ENCODE measurements at places on chromosomes 5 and 9. TPM values are rescaled to one million over a fixed set of nuclear protein-coding genes. Genes with fewer than 3 reads are reported as not detected.

- no peak for DNase-seq
These were observed 465.7 kb downstream of the DTWD2 start for GRCh38 chr5:118522626-118523025.

ZBTB6 gene
- total RNA-seq, result 4.8 TPM

SHB gene
- 19.3 TPM for total RNA-seq

SLC31A2 gene
- total RNA-seq, result 62.4 TPM

SPTLC1 gene
- 60.1 TPM for total RNA-seq

DNA sequence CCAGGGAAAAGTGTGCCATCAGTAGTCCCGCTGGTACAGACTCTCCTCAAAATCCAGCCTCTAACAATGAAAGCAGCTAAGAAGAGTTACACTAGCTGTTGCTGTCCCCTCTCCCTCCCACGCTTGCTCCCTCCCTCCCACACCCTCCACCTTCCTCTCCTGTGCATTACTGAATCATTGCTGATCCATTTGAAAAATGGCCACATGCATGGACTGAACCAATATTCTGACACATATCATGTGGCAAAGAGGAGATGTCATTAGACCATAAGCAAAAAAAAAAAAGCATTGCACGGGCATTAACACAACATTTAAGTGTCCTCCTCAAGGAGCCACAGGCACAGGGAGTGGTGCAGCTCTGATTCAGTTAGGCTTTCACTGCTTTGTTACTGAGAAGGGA lies 37.9 kb downstream of the LHFPL2 start:
- DNase-seq, result no peak

DNA sequence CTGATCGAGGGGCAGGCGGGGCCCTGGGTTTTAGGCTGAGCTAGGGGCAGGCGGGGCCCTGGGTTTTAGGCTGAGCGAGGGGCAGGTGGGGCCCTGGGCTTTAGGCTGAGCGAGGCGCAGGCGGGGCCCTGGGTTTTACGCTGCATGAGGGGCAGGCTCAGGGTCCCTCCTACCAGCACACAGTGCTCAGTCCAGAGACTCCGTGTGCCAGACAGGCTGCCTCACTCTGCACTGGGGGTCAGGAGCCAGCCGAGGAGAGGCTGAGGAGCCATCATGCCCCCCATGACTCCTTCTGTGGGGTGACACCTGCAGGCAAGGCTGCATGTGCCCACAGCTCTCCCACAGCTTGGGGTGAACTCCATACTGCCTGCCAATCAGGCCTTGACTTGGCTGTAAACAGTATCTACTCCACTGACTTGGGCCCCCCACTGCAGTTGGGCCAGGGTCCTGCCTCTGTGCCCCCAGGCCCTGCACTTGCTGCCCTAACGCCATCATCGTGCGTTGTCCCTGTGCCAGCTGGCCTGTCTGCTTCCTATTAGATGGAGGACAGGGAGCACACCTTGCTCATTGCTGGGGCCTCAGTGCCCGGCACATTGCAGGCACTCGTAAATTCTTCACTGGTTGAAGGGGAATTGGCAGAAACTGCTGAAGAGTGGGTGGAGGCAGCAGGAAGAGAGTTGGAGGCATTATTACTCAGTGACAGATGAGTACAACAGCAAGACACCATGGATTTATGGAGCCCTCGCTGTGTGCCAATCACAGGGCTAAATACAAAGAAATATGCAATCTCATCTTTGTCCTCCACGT lies 78.6 kb downstream of the AMBP start:
- peak; percentile 73 for DNase-seq

- DNase-seq, result no peak
These were observed 50.8 kb downstream of the HMGCR start for GRCh38 chr5:75387806-75388205.

TMEM203 gene
- total RNA-seq, result 24.8 TPM

PALM2AKAP2 gene
- 120 TPM for total RNA-seq

GRCh38 chr9:99779277-99779676 lies 42.4 kb upstream of the NR4A3 start:
- no peak for DNase-seq

GTF2H2 gene
- 21.7 TPM for total RNA-seq

DNA sequence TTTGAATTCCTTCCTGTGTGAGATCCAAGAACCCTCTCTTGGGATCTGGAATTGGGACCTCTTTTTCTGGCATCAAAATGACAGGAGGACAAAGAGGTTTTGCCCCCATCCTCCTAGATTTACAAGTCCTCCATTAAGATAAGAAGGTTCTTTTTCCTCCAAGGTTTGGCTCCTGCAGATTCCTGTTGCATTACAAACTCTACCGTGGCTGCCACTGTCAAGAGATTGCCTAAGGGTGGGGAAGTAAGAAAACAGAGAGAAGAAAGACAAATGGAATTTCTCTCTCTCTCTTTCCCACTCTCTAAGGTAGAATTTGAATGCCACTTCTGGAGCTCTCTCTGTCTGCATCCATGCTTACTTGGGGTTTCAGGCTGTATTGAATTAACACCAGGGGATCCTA lies 12.0 kb upstream of the SVEP1 start:
- no peak for DNase-seq

- DNase-seq, result no peak
These were observed 203.8 kb downstream of the SNCAIP start for GRCh38 chr5:122515709-122516431.

LRRC14B gene
- not detected for total RNA-seq

- DNase-seq, result no peak
These were observed 6.8 kb upstream of the FEM1C start for GRCh38 chr5:115551415-115551814.

TMEM250 gene
- total RNA-seq, result 30.2 TPM

CNTNAP3 gene
- total RNA-seq, result 7.9 TPM

SLCO4C1 gene
- total RNA-seq, result 0.58 TPM

RETREG1 gene
- total RNA-seq, result 63.4 TPM

Measured in mesenteric fat pad (tissue), 1 donor.